ENCODE measurements at places on chromosomes 7 and 10.
A peak's percentile ranks its signal among the peaks of the same experiment; 100 is the strongest.

DNA sequence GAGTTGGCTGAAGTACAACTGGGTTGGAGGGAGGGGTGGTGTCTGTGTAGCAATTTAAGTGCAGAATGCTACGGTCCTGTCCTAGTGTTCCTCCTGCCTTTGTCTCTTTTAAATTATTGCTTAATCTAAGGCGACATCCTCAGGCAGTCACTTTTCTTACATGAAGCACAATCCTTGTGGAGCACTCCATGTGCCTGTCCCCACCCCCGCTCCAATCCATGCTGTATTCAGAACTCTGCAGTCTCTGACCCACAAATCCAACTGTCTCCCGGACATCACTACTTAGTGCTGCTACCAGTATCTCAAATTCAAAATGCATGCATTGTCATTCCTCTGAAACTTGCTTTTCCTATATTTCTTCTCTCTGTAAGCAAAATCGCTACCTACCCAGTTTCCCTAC, 91.4 kb upstream of the FAM133B start:
- no peak for DNase-seq

- peak; percentile 28 for DNase-seq
Measured at GRCh38 chr10:114470956-114471905, 66.9 kb upstream of the AFAP1L2 start.

GRCh38 chr7:2757904-2758672, 70.1 kb downstream of the AMZ1 start:
- DNase-seq, result peak; percentile 40

DNA sequence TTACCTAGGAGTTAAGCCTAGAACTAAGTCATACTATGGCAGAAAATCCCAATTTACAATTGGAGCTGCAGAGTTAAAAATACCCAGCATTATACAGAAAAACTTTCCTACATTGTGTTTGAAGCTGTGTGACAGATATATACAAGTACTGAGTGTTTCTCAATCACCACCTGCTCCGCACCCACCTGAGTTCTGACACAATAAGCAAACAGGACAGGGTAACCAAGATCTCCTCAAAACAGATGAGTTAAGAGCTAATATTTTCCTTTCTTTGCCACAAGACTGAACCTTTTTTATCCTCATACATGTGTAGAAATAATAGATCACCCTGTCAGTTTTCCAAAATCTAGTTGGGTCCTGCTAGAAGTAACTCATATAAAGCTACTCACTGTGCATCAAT, 186.3 kb downstream of the DOCK4 start:
- no peak for DNase-seq

- no peak for DNase-seq
Measured at GRCh38 chr7:151920488-151920887, 35.8 kb upstream of the GALNTL5 start.

DNA sequence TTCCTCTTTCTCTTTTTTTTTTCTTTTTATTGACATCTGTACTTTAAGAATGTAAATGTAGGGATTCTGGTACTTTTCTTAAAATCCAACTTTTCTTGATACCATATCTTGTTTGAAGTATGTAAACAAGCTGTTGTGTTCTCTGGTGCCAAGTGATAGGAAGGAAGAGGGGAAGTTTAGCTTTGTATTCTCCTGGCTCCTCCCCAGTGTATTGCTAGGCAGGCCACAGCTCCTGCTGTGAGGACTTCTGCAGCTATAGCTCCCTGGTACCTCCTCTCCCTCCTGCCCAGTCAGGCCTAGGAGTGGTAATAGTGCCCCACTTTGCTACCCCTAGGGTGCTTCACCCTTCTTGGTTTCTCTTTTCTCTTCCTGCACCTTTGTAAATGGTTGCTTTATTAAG, 45.3 kb upstream of the SP8 start:
- DNase-seq, result no peak

DNA sequence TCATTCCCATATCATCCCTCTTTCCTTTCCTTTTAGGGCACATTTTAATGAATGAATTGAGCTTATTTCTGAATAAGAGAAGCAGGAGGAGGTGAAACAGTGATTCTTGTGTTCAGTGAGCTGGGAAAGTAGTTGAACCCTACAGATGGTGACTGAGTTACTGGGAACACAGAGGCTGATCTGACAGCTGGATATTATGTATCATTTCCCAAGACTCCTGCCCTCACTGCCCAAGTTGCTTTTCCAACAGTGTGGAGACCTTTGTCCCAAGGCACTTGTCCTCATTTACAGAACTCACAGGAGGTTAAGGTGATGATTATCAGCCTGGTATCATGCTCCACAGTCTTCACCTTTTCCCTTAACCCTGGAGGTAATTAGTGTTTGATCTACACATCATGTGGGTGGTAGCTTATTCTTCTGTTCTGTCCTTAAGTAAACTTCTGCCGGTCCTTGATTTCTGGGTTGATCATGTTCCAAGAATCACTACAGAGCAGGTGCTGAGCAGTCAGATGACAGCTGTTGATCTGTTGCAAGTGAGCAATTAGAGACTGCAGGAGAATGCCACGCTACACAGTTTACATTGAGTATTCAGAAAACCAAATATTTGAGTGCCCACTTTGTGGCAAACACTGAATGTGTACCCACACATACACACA, 2.6 kb downstream of the PRLHR start:
- no peak for DNase-seq

DNA sequence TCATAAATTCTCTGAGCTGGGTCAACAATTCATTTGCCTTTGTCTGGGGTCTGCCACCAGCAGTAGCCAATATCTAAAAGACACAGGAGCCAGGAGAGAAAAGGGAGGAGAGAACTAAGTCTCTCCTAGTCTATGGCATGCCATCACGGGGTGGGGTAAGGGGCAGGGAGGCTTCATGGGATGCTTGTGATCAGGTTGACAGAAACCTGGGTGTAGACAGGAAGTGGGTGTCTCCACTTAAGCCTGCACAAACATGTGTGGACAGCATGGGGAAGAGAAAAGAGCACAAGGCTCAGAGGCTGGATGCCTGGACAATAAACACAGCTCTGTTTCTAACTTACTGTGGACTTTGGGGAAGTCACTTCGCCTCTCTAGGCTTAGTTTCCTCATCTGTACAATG, 11.5 kb upstream of the C10orf53 start:
- DNase-seq, result no peak

GRCh38 chr10:49179699-49180443, 8.3 kb downstream of the TMEM273 start:
- DNase-seq, result no peak

GRCh38 chr7:48052748-48053147, 17.4 kb downstream of the C7orf57 start:
- peak; percentile 17 for DNase-seq

DNA sequence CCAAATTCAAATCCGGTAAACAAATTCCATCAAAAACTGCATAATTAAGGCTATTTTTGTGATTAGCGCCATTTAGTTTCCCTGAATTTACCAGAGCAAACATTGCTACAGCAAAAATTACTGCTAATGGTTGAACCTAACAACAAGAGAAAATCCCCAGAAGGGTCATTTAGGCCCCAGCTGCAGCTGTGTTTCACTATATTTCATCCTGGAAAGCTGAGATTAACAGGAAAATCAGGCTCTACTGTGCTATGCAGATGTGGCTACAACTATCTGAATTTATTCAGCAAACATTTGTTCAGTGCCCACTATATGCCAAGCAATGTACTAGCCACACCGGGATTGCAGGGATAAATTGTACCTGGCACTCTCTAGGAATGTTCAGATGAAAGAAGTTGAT, 104.0 kb downstream of the PON1 start:
- DNase-seq, result no peak

- no peak for DNase-seq
Measured at GRCh38 chr10:102115775-102116174, 4.4 kb downstream of the LDB1 start.

DNA sequence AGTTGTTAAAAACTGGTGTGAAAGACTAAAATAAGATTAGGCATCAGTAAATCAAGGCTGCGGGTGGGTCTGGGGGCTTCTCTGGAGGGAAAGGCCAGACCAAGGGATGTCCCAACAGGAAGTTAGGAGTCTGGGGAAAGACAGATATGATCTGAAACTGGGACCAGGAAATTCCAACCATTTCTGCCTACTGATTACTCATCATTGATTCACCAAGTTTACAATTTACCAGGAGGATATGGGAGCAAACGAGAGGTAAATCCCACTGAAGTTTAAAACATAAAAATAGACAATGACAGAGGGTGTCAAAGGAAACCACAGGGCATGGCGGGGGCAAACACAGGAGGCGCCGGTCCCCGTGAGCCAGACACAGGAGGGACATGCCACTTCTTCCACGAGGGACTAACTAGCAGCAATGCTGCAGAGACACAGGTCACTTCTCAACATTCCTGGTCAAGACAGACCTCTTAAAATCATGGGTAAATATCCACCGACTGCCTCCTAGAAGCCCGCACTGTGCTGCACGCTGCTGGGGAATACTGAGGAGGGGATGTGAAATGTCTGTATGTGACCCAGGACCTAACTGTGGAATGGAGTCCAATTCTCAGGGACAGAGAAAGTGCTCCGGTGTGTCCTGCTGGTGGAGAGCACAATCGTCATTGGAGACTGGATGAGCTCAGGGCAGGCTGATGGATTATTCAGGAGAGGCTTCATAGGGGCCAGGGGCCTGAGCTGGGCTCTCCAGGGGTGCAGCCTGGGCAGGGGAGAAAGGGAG, 153.4 kb upstream of the KLF14 start:
- no peak for DNase-seq

GRCh38 chr10:97503406-97503805, 4.7 kb downstream of the UBTD1 start:
- no peak for DNase-seq

- DNase-seq, result no peak
Measured at GRCh38 chr7:151836191-151836926, 40.6 kb downstream of the PRKAG2 start.

- no peak for DNase-seq
Measured at GRCh38 chr7:30162133-30162532, 27.3 kb downstream of the MTURN start.

- no peak for DNase-seq
Measured at GRCh38 chr10:103560886-103561285, 67.4 kb downstream of the NEURL1 start.

- DNase-seq, result no peak
Measured at GRCh38 chr7:30778255-30779025, 7.2 kb downstream of the MINDY4 start.

DNA sequence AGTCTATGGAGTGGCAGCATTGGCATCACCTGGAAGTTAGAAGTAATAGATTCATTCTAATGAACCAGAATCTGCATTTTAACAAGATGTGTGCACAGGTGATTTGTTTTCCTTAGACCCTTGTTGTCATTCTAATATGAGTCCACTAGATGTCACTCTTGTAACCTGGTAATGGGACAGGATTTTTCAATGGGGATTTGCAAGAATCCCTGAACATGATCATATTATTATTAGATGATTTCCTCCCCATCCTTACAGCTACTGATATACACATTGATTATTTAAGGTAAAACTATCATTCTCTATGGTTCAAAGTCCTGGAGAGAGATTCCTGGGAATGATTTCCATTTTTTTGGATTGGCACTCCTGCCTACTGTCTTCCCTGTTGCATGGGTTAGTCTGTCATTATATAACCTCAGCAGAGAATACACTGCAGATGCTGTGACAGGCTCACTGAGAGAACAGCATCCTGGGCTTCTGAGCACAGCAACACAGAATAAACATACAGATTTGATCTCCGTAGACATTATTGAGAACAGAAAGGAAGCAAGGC, 194.9 kb downstream of the SUGCT start:
- no peak for DNase-seq

DNA sequence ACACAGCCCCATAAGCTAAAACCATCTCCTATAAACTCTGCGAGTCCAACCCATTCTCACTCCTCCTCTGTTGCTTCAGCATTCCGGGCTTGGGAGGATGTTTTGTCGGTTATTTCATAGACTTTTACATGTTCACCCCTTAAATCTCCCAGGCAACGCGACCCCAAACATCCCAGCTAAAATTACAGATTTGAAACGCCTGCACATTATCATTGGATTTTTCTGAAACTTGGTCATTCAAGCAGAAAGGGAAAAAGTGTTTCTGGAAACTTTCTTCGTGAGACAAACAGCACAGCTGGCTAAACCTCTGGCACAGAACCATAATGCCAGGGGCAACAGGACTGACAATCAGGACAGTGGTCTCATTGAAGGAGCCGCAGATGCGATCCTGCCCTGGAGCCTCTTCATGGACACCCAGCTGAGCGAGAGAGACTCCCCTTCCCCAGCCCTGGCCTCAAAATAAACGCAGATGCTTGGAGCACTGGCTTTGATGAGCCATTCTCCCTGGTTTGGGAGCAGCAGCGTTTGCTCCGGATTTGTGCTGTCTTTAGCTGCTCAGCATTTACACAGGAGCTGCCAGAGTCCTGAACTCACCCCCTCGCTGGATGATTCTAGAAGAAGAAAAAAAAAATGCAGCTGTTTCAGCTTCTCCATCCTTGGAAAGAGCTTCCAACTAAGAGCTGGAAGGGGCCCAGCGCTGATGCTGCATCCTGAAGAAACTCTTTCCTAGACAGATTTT, 30.1 kb downstream of the AFAP1L2 start:
- DNase-seq, result no peak

DNA sequence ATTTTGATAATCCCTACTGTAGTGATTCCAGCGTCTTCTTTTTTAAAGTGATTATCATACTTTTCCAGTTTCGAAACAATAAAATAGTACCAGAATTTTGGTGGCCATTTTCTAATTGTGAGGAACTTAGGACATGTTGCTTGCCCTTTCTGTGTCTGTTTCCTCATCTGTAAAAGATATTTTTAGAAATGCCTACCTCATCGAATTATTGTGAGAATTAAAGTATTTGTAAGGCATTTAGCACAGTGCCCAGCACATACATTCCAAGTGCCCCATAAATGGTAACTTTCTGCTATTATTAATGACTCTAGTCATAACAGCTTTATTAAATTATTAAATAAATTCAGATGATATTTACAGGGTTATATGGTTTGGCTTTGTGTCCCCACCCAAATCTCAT, 3.7 kb downstream of the CFAP69 start:
- no peak for DNase-seq

DNA sequence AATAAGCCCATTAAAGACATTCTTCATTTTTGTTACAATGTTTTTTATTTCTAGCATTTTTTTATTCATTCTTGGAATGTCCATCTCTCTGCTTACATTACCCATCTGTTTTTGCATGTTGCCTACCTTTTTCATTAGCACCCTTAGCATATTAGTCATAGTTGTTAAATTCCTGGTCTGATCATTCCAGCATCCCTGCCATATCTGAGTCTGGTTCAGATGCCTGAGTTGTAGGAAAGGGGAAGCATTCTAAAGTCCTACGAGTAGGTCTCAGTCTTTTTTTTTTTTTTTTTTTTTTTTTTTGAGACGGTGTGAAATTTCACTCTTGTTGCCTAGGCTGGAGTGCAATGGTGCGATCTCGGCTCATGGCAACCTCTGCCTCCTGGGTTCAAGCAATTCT, 19.7 kb upstream of the NRF1 start:
- DNase-seq, result no peak

- DNase-seq, result no peak
Measured at GRCh38 chr10:113711142-113711541, 31.4 kb downstream of the CASP7 start.

GRCh38 chr7:13989126-13989948, at the start of gene ETV1:
TSS of gene ETV1 (minus strand) at chr7:13989666. CDS start at chr7:13989052, 614 bp downstream.
- DNase-seq, result no peak

GRCh38 chr7:102173669-102174068, 113.0 kb upstream of the SH2B2 start:
- DNase-seq, result no peak

GRCh38 chr7:150703209-150703608, 13.2 kb upstream of the GIMAP1 start:
- no peak for DNase-seq
